ENCODE measurements at places on chromosomes 11 and 22.

- no peak for DNase-seq
Observed at GRCh38 chr11:95299078-95299679, 68.2 kb upstream of the SESN3 start.

- DNase-seq: no peak
Observed at GRCh38 chr11:128239306-128239705, 348.1 kb downstream of the ETS1 start.

- no peak for DNase-seq
Observed at GRCh38 chr11:75403037-75403436, 3.7 kb downstream of the RPS3 start.

DNA sequence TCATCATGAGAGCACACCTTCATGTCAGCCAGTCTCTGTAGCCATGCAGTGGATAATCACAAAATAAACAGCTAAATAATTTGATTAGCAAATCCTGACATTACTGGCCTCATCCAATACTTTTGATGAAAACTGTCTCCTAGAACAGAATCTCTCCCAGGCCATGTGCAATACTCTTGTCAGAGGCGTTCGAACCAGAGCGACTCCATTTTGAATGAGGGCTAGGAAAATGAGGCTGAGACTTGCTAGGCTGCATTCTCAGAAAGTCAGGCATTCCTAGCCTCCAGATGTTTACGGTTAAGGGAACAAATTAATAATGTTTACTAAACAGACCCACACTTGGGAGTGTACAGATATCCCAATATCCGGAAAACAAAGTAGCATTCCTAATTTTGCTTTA lies 69.9 kb downstream of the FAM168A start:
- DNase-seq: no peak

GRCh38 chr11:64239662-64240434 lies 1.0 kb upstream of the FKBP2 start:
- peak; percentile 73 for DNase-seq

GRCh38 chr11:111764621-111765020 lies 1.6 kb downstream of the PPP2R1B start:
- DNase-seq: no peak

DNA sequence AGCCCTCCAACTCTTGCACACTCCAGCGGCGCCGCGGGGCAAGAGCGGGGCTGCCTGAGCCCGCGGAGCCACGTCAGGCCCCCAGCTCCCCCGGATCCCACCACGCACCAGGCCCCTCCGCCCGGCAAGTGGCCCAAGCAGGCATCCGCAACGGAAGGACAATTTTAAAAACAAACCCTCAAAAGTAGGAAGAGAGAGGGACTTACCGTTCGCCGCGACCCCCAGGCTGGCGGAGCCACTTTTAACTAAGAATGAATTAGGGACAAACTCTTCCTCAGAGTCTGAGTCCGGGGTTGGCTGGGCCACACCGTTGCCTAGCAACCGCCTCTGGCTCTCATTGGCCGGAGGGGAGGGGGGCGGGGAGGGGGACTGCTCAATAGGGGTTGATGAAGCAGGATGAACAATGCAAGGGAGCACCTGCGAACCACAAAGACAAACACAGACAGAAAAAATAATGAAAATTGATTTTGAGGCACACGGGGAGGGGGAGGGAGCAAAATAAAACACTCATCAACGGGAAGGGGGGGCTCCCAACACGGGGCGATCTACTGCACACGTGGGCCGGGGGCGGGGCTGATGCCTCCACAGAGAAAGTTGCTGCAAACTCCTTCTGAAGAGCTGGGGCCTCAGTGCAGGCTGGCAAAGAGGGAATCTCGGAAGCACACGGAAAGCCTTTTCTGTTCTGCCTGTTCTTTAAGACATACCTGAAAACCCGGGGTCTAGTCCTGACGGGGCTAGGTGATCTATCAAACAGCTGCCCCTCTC lies 387.5 kb upstream of the NARS2 start:
- no peak for DNase-seq

DNA sequence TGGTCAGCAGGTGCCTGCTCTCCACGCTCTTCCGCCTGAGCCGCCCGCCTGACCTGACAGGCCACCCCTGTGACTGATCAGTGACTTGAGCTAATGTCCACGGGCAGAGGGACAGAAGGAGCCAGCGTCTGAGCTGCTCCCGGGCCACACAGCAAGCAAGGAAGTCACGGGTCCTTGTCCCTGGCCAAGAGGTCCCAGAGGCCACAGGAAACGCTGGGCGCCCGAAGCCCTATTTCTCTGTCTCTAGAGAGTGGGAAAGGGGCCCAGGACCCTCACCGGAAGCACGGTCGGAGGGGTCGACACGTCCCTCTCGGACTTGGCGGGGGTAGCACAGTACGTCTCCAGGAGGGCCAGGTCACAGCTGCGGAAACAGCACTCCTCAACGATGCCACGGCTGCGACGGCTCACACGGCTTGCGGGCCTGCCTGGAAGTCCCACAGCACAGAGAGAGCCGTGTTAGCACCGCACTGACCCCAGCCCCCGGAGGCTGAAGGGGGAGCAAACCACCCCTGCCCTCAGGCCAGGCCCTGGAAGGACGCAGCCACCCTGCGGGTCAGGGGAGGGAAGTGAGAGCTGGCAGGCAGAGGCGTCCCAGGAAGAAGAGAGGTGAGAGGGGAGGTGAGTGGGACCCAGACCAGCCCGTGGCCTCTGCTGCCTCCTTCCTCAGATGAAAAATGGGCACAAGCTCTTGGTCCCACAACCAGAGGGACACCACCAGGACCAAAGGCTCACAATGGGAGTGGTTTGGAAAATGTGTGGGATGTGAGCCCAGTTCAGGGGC lies 5.8 kb downstream of the IGF2 start:
- DNase-seq: no peak

GRCh38 chr11:31986201-31986889 lies 104.5 kb upstream of the RCN1 start:
- DNase-seq: no peak

GRCh38 chr11:130832566-130833425 lies 83.5 kb downstream of the SNX19 start:
- no peak for DNase-seq

- no peak for DNase-seq
Observed at GRCh38 chr11:65915821-65916251, 3.0 kb downstream of the C11orf68 start.

DNA sequence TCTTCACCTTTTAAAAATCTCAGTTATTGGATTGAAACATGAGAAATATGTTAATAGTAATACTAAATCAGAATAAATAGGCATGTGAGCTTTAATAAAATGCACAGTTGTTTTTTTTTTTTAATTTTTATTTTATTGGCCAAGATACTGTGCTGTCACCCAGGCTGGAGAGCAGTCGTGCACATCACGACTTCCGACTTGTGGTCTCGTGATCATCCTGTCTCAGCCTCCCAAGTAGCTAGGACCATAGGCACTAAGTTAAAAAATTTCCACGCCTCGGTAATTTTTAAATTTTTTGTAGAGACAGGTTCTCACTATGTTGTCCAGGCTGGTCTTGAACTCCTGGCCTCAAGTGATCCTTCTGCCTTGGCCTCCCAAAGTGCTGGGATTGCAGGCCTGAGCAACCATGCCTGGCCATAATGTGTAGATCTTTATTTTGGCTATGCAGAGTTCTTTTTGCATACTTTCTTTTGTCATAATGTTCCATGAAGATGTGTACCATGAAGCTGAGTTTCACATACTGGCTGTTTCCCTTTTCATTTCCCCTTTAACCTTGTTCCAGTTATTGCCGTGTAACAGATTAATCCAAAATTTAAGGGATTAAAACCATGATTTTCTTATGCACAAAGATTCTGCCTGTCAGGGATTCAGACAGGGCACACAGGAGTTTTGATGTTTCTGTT lies 16.0 kb downstream of the CAPRIN1 start:
- DNase-seq: no peak

DNA sequence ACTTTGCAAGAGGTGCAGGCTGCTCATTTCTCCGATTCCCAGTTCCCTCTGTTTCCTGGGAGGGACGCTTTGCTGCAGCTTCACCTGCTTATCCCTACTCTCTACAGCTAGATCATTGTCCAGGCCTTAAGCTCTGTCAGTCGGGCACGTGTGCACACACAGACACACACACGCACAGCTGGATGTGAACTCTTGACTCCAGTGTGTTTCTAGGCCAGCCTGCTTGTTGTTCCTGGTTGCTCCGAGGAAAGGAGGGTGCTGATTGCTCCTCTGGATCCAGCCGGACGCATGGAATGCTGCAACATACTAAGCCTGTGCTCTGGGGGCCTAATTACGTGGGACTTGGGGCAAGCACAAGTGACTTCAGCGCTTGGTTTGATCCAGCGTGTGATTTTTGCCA lies 19.7 kb downstream of the ZNRF3 start:
- DNase-seq: no peak

- no peak for DNase-seq
Observed at GRCh38 chr22:25758316-25758715, 16.3 kb downstream of the MYO18B start.

DNA sequence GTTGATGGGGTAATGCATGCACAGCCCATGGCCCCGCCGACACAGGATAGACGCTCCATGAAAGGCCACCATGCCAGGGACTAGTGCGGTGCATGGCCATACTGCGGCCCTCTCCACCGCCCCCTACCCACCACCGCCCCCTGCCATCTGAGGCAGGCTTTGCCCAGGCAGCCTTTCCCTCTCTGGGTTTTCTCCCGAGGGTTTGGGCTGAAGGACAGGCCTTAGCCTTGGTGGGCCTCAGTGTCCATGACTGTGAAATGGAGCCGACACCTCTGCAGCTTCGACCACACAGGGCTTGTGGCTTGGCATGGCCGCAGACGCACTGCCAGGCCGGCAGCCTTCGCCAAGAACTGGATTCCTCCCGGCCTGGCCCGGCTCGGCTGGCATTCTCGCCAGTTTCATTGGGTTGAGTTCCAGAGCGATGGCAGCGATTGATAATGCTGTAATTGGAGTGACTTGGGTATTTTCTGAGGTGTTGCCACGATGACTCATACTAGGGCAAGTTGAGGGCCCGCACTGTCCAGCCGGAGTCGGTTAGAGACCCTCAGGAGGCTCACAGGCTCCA lies 111.3 kb downstream of the WNT7B start:
- no peak for DNase-seq

DNA sequence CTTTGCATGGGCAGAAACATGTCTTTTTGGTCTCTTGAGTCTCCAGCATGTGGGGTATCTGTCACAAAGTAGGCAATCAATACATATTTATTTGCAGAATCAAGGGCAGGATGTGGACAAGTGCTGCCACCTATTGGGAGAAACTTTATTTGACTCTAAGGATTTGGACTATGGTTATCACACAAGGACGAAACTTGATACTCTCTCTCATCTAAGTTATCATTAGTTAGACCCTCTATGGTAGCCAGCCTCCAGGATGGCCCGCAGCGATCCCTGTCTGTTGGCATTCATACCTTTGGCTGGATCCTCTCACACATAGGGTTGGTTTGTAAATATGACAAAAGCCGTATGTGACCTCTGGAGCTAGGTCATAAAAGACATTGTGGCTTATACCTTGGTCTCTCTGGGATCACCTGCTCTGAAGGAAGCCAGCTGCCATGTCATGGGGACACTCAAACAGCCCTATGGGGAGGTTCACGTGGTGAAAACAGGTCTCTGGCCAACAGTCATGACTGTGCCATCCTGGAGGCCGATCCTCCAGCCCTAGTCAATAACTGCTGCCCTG lies 1.1 kb upstream of the FBXO7 start:
- peak; percentile 64 for DNase-seq

GRCh38 chr22:47484960-47485569 lies 722.6 kb downstream of the TBC1D22A start:
- DNase-seq: no peak

GRCh38 chr11:73792584-73792983 lies 4.9 kb downstream of the MRPL48 start:
- DNase-seq: no peak

DNA sequence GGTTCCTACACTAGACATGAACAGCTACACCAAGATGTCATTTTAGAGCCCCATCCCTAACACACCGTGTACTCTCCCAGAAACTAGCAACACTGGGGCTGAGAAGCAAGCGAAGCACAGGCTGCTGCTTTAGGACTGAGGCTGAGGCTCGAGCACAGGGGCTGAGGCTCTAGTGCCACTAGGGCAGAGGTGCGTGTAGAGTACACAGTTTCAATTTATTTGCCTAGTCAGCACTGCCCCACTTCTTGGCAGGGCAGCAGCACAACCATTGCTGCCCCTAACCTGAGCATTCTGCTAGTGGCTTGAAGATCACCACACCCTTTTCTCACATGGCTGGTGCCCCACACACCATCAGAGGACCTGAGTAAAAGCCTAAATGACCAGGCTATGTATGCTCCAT lies 713.2 kb downstream of the LRRC4C start:
- no peak for DNase-seq

DNA sequence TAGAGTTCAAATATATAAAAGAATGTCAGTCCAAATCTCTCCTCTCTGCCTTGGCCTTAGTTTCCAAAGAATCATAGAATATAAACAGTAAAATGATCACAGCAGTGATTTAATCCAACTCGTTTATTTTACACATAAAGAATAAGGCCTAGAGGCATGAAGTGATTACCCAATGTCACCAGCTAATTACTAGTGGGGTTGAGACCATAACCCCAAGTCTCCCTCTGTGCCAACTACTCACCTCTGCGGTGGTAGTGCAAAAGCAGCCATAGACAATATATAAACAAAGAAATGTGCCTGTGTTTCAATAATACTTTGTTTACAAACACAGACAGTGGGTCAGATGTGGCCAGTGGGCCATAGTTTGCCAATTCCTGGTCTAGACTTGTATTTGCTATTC lies 96.6 kb upstream of the FAT3 start:
- DNase-seq: no peak

DNA sequence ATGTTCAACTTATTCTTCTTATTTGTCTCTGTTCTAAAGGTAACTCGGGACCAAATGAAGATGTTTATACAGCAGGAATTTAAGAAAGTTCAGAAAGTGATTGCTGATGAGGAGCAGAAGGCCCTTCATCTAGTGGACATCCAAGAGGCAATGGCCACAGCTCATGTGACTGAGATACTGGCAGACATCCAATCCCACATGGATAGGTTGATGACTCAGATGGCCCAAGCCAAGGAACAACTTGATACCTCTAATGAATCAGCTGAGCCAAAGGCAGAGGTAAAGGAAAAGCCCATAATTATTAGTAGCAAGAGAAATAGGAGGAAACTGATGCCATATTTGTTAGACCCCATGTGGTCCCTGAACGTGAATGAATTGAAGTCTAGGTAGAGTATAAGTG lies 63.3 kb downstream of the TRIM44 start:
- DNase-seq: no peak

- no peak for DNase-seq
Observed at GRCh38 chr22:27647540-27647939, 154.0 kb downstream of the MN1 start.

- DNase-seq: no peak
Observed at GRCh38 chr11:109641549-109641948, 219.6 kb downstream of the C11orf87 start.

- no peak for DNase-seq
Observed at GRCh38 chr22:49725516-49725915, 102.2 kb downstream of the BRD1 start.

GRCh38 chr11:58999291-58999680 lies 60.0 kb downstream of the GLYATL1 start:
- DNase-seq: no peak

DNA sequence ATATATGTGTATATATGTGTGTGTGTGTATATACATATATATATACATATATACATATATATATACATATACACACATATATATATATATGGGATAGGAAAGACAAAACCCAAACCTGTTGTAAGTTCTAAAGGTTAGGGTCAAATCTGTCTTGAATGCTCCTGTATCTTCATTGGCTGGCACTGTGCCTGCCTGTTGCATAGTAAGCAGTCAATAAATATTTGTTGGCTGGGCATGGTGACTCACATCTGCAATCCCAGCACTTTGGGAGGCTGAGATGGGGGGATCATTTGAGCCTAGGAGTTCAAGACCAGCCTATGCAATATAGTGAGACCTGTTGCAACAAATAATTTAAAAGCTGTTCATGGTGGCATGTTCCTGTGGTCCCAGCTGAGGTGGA lies 205.4 kb downstream of the DBX1 start:
- DNase-seq: no peak
